ENCODE measurements at places on chromosomes 3 and 15. TPM values are rescaled to one million over a fixed set of nuclear protein-coding genes. Genes with fewer than 3 reads are reported as not detected.
A peak's percentile ranks its signal among the peaks of the same experiment; 100 is the strongest.

AQP9 gene
- total RNA-seq, result 9.3 TPM

FANCD2OS gene
- total RNA-seq, result not detected

- DNase-seq, result peak; percentile 77
These were observed 627.0 kb upstream of the TBL1XR1 start for GRCh38 chr3:177824190-177824786.

COLQ gene
- total RNA-seq, result 6.3 TPM

DNA sequence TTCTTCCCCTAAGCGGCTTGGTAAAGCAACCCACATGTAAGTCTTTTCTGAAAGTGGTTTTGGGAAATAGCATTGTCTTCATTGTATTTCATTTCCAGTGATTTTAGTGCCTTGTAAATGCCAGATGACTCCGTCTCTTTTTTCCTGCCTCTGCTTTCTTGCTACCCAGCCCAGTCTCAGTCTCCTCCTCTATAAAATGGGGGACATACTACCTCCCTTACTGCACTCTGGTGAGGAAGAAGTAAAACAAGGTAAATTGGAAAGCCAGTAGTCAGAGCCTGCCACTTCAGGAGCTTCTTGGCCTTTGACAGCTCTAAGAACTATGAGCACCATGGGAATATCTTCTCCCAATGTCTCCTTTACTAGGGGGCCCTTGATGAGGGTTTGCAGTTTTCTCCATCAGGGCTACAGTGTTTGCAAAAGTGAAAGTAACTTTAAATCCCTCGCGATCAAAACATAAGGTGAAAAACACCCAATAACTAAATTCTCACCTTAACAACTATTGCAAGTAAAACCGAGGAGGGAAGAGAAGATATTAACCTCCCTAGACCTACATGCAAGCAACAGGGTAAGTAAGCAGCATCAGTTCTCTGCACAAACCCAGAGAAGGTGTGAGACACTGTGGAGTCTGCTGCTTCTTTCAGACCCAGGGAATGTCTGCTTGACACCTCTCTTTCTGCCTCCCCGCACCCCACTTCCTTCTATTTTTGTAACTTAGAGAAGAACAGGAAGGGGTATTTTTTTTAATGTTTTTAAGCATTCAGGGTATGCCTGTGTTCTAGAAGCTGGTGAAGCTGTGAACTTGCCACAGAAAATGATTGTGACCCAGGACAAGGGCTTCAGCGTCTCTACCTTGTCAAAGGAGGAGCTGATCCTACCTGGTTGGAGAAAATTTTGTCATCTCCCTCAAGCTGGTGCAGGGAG lies 159.1 kb upstream of the EOMES start:
- DNase-seq, result no peak

- peak; percentile 69 for DNase-seq
These were observed 759 bp upstream of the TTBK2 start for GRCh38 chr15:42921342-42921731.

TGFBR2 gene
- total RNA-seq, result 221 TPM

DNA sequence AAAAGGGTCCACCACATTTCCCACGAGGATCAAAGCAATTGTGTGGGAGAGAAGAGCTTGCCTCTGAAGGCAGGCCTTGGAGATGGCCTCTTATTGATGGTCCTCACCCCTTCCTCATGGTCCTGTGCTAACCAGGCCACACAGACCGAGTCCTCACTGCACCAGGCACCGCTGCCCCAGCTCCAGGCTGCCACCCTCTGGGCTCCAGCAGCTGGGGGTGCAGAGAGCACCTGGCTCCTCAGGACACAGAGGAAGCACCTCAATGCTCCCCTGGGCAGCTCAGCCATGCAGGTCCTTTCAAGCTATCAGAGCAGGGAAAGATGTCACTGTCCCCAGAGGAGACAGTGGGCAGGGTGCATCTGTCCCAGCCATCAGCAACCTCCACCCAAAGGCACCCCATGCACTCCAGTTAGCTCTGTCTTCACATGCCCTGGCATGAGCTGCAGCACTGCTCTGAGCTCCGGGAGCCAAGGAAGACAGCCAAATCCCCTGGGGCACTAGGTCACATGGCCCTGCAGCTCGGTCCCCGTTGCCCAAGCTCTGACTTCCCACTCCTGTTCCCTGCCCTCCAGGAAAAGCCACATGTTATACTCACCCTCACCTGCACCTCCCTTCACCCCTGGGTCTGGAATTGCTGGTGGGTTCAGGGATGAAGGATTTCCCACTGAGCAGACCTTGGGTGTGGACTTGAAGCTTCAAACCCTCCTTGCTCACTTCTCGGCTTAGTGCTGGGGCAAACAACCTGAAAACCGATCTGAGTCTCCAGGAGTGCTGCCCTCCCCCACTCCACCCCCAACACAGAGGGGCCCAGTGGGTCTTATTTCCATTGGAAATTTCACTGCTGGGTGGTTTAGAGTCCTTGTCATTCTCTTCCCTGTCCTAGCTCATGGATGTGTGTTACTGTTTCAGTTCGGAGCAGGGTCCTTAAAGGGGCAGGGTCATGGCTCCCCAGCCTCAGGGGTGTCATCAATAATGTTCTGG lies 32.6 kb downstream of the ALS2CL start:
- peak; percentile 52 for DNase-seq
